Activated T-helper 17 cell treated with anti-CD3 and anti-CD28 coated beads, Interleukin-2, amount 50 U/mL, for 72 hours (primary cell): ENCODE measurements at places on chromosomes 1 and 21.

GRCh38 chr1:181469829-181470228 lies 13.5 kb upstream of the CACNA1E start:
- no peak for ATAC-seq

DNA sequence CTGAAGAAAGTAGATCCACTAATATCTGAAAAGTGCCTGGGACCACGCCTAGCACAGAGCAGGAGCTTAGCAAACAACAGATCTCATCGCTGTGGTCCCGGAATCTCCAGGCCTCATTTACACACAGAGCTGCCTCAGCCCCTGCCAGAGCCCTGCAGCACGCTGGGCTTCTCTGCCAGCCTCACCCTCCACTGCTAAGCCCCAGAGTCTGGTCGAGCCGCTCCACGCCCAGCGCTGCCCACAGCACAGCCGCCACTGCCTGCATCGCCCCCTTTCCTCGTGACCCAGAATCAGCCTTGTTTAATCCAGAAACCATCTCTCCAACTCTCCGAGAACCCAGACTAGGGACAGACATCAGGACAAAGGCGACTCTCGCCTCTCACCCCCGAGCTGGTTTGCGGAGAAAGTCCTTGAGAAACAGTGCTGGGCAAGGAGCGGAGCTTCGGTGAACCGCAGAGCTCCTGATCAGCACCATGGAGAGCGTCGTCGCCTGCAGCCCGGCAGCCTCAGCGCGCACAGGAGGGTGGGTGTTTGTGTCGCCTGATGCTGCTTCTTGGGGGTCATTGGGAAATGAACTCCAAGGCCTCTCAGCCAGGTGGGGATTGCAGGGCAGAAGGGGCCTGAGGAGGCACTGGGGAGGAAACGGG lies 145.1 kb downstream of the NPHP4 start:
- ATAC-seq: no peak

- ATAC-seq: no peak
Measured at GRCh38 chr21:46036696-46037330, 55.2 kb downstream of the COL6A1 start.

DNA sequence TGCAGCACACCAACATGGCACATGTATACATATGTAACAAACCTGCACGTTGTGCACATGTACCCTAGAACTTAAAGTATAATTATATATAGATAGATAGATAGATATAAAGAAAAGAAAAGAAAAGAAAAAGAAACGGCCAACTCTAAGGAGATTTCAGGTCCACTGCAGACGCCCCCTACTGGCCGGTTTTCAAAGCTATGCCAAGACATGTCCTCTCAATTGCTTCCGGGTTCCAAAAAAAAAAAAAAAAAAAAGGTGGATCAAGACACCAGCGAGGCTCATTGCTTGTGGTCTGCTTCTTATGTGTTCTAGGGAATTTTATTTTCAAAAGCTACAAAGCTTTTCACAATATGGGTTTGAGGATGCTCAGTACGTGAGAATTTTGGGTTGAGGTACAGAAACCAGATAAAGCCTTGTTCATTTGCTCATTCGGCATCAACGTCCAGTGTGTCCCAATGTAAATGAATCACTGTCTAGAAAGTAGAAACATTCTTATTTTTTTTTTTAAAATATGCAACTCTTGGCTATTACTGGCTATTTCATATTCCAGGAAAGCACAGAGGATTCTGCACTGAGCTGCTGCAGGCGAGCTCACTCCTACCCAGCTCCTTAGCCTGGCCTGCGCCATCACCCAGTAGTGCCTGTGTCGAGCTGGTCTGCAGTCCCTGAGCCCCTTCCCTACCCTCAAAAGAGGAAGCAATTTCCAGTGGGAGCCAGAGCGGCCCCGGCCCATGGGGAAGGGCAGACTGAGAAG lies 643.0 kb downstream of the KIF26B start:
- no peak for ATAC-seq

- no peak for ATAC-seq
Measured at GRCh38 chr1:232831895-232832294, 26.7 kb downstream of the MAP10 start.

GRCh38 chr1:241442686-241443085 lies 76.9 kb downstream of the FH start:
- ATAC-seq: no peak

DNA sequence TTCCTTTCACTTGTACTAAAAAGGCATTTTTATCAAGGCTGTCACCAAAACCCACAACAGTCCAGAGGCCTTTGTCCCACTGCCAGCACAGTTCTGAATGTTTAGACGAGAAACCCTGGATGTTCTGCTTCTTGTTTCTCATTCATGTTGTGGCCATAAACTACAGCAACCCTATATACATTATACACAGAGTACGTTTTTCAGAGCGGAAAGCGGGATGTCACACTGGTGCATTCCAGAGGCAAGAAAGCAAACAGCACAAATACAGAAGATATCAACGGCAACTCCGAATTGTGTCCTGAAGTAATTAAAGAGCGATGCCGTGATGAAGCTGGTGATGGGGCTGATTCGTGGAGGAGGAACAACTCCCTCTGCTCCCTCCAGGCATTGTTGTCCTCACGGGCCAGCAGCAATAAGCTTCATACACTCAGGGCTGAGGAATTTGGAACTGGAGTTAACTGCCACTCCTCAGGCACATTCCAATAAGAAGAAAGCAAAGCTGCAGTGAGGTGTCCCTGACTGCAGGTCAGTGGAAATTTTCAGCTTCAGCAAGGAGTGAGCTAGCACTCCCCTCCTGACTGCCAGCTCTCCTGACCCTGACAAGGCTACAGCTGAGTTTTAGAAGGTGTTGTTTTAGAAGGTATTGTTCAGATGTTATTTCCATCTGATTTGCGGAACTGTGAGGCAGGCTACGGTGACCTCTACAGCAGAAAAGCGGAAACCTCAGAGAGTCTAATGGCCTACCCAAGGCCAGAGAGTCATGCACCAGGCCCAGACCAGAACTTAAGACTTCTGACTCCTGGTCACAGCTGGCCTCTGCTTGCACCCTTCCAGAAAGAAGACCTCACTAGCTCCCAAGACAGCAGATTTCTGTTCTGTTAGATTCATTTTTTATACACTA lies 149.0 kb downstream of the TGFBR3 start:
- ATAC-seq: no peak
